ENCODE measurements at places on chromosomes 13 and 19.

- DNase-seq, result no peak
Measured at GRCh38 chr13:100484702-100485101, 103.9 kb downstream of the GGACT start.

DNA sequence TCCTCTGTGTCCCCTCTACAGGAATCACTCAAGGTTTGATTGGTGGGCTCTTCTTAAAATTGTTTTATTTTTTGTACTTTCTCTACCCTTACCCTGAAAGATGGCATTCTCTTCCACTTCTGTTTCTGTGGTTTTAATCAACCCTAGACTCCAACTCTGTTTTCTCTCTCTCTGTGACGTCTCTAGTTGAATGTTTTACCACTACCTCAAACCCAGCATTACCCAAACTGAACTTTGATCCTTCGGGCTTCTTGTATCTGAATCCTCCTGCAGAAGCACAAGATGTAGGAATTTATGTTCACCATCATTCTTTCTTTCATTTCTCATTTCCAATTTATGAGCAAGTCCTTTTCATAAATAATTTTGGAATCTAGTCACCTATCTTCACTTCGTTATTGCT, 39.9 kb downstream of the PCCA start:
- no peak for DNase-seq

DNA sequence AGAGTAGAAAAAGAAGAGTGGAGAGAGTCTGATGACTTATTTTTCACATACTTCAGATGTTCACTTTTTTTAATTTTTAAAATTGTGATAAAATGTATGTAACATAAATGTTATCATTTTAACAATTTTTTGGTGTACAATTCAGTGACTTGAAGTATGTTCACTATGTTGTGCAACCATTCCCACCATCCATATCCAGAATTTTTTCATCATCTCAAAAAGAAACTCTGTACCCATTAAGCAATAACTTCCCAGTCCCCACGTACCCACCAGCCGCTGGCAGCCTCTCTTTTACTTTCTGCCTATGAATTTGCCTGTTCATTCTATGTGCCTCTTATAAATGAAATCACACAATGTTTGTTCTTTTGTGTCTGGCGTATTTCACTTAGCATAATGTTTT, 43.3 kb downstream of the SKA3 start:
- no peak for DNase-seq

DNA sequence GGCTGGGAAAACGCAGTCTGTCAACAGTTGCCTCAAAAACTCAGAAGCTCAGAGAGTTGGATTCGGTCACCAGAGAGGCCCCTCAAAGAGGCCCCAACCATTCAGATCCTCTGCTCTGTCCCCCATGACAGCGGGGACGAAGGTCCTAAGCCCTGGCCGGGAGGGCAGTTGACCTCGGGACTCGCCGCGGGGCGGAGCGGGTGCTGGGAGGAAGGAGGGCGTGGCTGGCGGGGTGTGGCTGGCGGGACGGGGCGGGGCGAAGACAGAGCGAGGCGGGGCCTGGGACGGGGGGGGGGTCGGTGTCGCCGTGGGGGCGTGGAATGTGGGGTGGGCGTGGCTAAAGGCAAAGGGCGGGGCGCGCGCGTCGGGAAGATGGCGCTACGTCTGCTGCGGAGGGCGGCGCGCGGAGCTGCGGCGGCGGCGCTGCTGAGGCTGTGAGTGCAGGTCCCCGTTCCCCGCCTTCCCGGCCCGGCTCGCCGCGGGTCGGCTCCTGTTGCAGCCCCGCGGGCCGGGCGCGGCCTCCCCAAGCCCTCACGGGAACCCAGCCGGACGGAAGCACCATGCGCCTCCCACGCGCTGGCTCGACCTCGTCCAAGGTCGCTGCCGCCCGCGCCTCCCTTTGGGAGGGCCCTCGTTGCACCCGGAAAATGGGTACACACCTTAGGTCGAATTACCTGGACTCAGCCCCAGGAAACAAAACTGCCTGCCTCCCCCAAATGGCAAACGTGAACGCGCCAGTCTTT, 105.2 kb downstream of the TM9SF2 start:
- no peak for DNase-seq

DNA sequence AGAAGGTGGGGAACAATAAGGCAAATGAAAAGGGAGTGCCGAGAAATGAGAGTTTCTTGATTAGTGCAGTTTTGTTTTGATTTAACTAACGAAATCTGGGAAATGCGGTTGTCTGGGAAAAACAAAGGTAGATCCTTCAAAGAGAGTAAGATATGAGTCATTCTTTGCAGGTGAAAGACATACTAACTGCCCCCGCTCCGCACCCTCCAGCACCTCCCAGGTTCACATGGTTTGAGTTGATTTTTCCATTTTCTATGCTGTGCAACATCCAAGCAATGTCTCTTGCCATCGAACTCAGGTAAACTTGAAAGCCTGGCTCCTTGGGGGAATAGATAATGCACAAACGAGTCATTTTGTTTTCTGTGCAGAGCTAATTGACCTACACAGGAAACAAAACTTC, 84.1 kb upstream of the KLF12 start:
- no peak for DNase-seq

GRCh38 chr19:14116918-14117578, 514 bp downstream of the PRKACA start:
- no peak for DNase-seq

DNA sequence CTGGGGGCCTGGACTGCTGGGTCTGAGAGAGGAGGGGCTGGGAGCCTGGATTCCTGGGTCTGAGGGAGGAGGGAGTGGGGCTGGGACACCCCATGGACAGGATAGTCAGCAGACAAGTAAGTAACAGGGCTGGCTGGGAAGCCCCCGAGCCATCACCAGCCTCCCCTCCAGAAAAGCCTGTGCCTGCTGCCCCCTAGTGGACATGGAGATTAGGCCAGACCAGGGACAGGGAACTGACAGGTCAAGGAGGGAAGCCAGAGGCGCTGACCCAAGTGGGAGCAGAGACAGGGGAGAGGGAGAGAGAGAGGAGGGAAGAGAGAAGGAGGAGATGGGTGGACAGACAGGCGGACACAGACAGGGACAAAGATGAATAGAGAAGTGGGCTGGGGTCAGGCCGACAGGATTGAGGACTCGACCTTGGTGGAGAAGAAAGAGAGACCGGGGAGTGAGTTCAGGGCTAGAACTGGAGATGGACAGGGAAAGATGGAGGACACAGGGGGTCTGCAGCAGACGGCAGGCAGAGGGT, 6.7 kb upstream of the ERFL start:
- DNase-seq, result no peak

- no peak for DNase-seq
Measured at GRCh38 chr13:74662905-74663304, 528.7 kb upstream of the KLF12 start.

DNA sequence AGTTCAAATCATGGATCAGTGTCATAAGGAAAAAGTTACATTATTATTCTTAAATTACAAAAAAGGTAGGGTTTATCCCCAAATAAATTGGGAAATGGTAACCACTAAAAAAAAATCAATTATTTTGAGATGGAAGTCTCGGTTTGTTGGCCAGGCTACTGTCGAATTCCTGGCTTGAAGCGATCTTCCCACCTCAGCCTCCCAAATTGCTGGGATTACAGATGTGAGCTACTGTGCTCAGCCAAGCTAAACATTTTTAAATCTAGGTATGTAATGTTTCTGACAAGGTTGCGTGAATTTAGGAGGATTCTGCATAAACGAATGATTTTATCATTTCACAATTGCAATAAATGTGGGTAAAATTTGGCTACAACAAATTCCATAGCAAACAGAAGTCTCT, 2.0 kb downstream of the NAA16 start:
- no peak for DNase-seq

DNA sequence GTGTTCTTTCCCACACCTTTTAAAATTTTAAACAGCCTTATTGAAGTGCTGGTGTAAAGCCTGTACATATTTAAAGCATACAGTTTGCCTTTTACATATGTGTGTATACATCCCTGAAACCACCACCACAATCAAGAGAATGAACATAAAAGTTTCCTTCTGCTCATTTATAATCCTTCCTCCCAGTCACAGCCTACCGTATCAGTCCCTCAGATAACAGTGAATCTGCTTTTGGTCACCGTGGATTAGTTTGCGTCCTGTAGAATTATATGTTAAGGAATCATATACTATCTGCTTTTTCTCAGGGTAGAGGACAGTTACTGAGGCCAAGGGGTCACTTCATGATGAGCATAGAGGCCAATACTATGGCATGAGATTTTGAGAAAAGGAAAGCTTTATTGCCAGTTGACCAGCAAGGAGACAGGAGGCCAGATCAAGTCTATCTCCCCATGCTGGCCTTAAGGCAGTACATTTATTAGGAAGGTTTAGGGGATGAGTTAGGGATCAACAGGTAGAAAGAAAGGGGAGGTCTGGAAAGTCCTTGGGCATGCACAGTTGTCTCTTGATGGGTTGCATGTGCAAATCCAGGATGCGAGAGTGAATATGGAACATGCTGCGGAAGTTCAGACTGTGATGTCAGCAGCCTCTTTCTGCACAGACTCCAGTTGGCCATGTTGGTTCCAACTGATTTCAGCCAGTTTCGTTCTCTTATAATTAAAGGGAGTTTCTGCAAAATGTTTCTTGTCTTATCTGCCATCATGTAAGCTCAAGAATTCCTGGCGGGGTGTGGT, 36.3 kb upstream of the LSM14A start:
- DNase-seq, result no peak

DNA sequence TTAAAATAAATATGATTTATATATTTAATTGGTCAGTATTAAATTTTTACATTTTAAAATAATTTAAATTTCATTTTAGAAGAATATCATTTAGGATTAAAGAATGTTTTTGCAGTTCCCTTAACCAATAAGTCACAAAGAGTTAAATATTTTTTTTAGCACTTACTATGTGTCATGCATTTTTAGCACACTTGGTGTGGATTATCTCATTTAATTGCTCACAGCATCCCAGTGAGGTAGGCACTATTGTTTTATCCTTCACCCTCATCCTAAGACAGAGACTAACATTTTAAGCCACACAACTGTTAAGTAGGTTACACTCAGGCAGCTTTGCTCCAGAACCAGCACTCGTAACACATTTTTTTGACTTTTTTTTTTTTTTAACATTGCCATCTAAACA, 78.2 kb downstream of the URI1 start:
- DNase-seq, result no peak

DNA sequence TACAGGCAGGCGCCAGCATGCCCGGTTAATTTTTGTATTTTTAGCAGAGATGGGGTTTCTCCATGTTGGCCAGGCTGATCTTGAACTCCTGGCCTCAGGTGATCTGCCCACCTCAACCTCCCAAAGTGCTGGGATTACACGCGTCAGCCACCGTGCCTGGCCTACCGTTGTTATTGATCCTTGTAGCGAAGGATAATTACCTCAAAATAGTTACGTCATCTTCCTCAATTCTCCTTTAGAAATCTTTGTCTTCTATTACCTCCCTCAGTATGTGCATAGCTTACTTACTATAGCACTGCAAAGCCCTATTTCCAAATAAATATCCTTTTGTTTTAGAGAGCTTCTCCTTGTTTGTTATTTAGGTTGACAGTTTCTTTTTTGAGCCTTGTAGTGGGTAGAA, 9.4 kb upstream of the TLE6 start:
- DNase-seq, result no peak

- DNase-seq, result no peak
Measured at GRCh38 chr13:100130930-100131511, 42.1 kb downstream of the PCCA start.

DNA sequence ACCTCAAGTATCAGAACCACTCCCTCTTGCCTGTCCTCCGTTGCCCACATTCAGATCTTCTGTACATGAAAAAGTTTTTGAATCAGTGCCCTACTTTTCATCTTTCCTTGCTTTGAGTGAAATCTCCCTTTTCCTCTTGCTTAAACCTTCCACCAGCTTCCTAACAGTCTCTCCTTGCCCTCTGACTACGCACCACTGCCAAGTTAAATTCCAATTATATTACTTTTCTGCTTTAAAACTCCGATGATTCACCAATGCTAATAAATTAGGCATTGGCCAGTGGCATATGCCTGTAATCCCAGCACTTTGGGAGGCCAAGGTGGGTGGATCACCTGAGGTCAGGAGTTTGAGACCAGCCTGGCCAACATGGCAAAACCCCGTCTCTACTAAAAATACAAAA, 30.7 kb upstream of the RFXAP start:
- no peak for DNase-seq

DNA sequence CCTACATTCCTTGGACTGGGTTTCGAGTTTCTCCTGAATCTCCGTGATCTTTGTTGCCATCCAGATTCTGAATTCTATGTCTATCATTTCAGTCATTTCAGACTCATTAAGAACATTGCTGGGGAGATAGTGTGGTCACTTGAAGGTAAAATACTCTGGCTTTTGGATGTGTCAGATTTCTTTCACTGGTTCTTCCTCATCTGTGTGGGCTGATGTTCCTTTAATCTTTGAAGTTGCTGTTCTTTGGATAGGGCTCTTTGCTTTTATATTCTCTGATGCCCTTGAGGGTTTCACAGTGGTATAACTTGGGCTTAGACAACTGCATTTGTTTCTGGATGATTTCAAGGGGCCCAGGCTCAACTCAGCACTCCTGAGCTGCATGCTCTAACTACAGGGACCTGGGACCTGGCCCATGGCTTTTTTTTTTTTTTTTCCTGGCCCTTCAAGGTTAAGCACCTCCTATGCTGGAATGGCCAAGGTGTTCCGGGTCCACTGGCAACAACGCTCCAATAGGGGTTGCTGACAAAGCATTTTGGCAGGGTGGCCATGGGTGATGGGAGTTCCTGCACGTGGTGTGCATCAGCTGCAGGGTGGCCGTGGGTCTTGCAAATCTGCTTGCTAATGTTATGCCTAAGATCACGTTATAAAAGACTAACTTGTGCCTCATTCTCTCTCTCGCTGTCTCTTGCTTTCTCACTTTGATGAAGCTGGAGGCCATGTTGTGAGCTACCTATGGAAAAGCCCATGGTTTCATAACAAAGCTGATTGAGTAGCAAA, 5.9 kb upstream of the SIGLEC7 start:
- DNase-seq, result no peak

- no peak for DNase-seq
Measured at GRCh38 chr19:35309481-35310279, 17.7 kb downstream of the MAG start.

GRCh38 chr13:74966275-74966674, 515.7 kb downstream of the TBC1D4 start:
- DNase-seq, result no peak

DNA sequence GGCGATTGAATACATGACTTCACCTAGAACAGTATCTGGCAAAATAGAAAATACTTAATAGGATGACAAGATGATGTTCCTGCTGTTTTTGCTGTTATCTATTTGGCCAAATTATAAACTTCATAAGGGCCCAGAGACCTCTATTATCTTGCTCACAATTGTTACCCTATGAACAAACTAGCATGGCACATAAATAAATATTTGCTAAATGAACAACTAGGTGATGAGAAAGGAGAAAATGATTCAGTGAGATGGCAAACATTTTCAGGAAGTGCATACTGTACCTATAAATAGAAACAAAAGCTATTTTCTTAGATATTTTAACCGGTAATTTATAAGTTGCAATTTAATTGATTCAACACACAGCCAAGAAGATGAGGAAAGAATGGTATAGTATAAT, 78.4 kb downstream of the FAM216B start:
- DNase-seq, result no peak

DNA sequence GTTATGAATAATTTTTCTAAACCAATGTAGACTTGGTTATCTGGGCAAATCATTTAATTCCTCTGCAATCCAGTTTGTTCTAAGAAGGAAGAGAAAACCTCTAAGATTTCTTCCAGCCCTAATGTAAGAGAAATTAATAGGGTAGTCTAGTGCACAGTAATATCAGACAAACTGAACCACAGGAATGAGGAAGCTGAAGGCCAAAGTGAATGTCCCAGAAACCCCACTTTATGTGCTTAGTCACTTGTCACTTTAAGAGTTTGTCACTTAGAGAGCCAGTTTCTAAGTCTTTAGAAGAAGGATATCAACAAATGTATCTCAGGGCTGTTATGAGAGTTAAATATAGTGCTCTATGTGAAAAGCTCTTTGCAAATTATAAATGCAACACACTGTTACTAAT, 750.6 kb downstream of the DIAPH3 start:
- DNase-seq, result no peak

Measured in AG04449 (cell line).